Activated T-helper 2 cell treated with anti-CD3 and anti-CD28 coated beads, Interferon-gamma antibody, Interleukin-2, Interleukin-4, amounts not matched to agents 10 μg/mL and 5 μg/mL and 100 μg/mL, durations not matched to agents 14 hours and 24 hours and 36 hours (primary cell): ENCODE measurements at places on chromosomes 1 and 21. TPM values are rescaled to one million over a fixed set of nuclear protein-coding genes. Genes with fewer than 3 reads are reported as not detected.
A peak's percentile ranks its signal among the peaks of the same experiment; 100 is the strongest.

Gene REN
- total RNA-seq, result not detected in 2 replicates

Gene CTXND2
- total RNA-seq, result not detected in 2 replicates

DNA sequence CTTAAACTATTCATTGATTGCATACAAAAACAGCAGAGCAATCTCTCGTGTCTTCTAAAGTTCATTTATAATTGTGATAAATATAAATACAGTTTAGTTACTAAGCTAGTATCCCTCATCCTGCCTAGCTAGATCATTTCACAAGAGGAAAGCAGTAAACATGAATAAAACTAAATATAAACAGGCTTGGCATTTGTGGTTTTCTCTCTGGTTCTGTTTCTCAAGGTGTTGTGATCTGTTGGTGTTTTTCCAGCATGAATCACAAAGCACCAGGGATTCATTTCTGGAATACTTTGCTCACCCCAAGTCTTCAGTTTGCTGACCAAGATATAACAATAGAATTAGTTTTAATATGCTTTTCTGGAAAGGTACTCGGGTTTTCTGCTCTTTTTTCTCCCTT, 32.7 kb upstream of the GLIS1 start:
- no peak for DNase-seq

- no peak for DNase-seq
Observed at GRCh38 chr1:163535807-163536206, 214.1 kb downstream of the NUF2 start.

DNA sequence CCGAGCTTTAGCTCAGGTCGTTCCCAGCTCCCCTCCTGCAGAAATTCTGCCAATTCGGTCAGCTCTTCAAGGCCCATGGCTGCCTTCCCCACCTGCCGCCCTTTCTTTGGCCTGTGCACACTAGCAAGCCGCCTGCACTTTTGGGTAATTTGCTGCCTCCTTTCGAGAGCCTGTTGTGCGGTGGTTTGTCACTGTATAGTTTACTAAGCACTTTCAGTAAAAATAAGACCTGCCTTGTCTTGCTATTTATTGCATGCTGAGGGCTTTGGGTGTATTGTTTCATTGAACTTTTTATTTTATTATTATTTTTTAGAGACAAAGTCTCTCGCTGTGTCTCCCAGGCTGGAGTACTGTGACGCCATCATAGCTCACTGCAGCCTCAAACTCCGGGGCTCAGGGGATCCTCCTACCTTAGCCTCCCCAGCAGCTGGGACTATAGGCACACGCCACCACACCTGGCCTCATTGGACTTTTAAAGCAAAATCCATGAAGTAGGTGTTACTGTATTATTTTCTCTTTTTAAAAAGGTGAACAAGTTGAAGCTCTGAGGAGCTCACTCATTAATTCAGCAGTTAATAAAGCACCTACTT, 1.1 kb upstream of the FABP3 start:
- no peak for DNase-seq

GRCh38 chr1:72516826-72517225, 234.5 kb upstream of the NEGR1 start:
- no peak for DNase-seq

GRCh38 chr1:156129687-156130577, 15.4 kb downstream of the LMNA start:
- peak; percentile 63 for DNase-seq

- no peak for DNase-seq
Observed at GRCh38 chr1:197137322-197137721, 9.1 kb downstream of the ASPM start.

GRCh38 chr1:88946861-88947260, 45.6 kb downstream of the KYAT3 start:
- DNase-seq, result no peak

DNA sequence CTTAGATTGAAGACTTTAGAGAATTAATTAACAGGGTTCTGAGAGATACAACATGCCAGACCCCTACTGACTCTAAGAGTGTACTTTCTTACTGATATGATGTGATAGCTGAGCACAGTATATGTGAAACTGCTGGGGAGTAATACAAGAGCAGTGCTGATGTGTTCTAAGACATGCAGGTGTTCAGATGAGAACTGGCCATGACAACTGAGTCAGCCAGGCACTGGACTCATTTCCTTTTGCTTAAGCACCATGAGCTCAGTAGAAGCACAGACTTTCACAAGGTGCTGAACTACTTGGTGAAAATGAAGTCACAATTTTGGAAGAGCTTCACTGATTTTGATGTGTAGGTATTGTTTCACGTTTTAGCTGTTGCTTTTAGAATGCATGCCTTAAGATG, 15.9 kb upstream of the POGZ start:
- DNase-seq, result no peak
